Esophagus squamous epithelium (tissue), 5 donors: ENCODE measurements at places on chromosomes 3 and 15.

DNA sequence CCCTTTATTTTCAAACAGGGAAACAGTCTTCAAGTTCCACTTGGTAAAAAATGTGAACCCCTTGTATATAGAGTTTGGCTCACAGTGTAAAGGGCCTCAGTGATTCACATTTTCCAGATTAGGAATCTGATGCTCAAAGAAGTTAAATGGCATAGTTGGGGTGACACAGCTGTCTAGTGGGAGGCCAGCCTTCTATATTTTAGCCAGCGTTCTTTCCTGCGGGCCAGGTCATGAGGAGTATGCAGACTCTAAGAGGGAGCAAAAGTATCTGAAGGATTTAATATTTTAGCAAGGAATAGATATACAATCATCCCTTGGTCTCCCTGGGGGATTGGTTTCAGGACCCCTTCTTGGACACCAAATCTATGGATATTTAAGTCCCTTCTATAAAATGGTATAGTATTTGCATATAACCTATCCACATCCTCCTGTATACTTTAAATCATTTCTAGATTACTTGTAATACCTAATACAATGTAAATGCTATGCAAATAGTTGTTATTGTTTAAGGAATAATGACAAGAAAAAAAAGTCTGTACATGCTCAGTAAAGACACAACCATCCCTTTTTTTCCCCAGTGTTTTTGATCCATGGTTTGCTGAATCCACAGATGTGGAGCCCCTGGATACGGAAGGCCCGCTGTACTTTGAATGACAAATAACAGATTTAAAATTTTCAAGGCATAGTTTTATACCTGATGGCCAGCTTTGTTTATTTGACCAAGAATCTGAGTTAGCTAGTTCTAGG is 7.0 kb downstream of the B2M start:
- no peak for DNase-seq

DNA sequence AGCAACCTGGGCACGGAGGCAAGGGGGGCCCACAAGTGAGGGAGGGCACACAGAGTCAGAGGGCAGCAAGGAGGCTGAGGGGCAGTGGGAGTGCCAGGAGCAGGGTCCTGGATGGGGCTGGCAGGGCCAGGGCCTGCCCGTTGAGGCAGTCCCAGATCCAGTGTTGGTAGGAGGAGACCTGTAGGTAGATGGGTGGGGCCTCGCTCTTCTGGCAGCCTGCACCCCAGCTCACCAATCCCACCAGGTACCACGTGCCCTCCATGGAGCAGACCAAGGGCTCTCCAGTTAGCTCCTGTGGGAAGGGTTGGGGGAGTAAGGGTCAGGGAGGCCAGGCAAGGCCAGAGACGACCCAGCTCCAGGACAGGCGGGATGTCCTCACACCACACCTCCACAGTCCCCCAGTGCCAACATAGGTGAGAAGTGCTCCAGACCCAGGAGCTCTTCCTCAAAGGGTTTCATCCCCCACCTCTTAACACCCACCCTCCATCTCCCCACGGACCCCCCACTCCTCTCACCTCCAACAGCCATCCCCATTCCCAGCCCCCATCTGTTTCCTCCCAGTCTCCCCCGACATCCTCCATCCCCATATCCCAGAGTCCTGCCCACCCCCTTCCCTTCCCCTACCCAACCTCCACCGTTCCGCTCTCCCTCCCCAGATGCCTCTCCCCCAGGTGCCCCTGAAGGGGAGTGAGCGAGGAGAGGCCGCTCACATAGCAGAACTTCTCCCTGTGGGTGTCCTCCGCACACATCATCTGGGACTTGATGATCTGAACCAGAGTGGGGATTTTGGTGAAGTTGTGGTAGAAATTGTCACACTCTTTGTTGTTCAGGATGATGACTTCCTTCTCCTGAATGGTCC is 5.2 kb downstream of the PRSS50 start:
- DNase-seq = no peak

DNA sequence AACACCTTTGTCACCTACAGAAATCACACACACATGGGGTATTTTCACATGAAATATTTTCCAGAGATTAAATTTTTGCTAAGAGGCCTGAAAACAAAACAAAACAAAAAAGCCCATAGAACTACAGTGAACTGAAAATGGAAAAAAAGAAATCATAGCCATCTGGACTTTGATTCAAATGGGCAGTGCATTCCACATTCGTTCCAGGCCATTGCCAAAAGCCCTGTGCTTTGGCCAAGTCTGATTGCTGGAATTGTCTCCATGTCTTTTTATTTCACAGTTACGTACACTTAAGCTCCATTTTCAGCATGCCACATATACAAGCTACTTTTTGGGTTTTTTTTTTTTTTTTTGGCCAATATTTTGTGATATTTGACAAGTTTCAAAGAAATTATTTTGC is 47.1 kb downstream of the TFG start:
- DNase-seq = no peak

DNA sequence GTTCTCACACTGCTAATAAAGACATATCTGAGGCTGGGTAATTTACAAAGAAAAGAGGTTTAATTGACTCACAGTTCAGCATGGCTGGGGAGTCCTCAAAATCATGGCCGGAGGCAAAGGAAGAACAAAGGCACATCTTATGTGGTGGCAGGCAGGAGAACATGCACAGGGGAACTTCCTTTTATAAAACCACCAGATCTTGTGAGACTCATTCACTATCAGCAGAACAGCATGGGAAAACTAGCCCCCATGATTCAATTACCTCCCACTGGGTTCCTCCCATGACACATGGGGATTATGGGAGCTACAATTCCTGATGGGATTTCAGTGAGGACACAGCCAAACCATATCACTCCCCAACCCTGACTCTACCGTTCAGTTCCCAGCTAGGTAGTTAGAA is 59.7 kb upstream of the MINAR1 start:
- DNase-seq = no peak

DNA sequence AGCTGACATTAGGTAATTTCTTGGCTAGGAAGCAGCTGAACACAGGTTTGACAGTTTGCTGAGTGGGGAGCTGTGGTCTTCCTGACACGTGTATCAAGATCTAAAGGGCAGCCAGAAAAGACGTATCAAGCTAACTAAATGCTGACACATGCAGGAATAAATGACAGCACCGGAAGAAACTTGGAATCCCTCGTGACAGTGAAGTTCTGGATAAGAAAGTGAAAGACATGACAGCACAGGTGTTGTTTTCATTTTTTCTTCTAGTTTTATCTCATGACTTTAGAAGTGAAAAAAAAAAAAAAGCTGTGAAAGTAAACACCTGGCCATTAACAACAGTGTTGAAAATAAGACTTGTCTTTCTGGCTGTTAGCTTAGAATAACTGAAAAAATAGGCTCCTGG is 48.7 kb downstream of the FGF7 start:
- no peak for DNase-seq

- no peak for DNase-seq
These were observed 87.7 kb upstream of the ALDH1L1 start for GRCh38 chr3:126267976-126268615.

GRCh38 chr3:106692624-106693023 is 684.6 kb upstream of the CCDC54 start:
- no peak for DNase-seq

GRCh38 chr15:77901921-77902750 is 175.4 kb downstream of the TBC1D2B start:
- no peak for DNase-seq

DNA sequence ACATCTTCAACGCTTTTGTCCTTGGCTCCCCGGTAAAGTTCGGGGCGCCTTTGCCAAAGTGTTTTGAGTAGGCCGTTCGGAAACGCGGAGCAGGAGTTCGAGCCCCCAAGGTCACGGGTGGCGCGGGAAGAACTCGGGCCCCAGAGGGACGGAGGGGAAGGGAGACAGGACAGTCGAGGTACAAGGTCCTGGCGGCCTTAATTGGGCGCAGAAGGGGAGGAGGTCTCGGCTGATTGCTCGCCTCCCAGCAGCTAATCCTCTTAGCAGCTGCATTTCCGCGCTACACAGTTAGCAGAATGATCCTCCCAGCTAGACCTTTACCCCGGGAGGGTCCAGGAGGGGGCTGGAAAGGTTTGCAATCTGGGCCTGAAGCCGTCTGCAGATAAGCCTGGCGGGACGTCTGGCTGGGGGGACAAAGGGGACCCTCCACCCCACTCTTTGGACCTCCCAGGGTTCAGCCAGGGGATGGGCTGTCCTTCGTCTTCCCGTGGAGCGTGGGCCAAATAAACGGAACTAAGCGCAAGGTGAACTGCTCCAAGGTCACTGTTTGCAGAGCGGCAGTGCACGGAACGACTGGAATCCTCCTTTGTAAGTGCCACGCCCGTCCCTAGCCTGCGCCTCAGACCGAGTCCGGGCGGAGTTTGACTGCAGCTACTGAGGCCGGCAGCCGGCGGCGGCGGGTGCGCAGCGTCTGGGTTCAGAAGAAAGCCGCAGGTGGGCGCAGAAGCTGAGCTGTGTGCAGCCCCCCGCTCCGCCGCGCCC is 7.2 kb downstream of the EOMES start:
- no peak for DNase-seq

GRCh38 chr15:38253351-38253781 is 730 bp downstream of the SPRED1 start:
- no peak for DNase-seq

DNA sequence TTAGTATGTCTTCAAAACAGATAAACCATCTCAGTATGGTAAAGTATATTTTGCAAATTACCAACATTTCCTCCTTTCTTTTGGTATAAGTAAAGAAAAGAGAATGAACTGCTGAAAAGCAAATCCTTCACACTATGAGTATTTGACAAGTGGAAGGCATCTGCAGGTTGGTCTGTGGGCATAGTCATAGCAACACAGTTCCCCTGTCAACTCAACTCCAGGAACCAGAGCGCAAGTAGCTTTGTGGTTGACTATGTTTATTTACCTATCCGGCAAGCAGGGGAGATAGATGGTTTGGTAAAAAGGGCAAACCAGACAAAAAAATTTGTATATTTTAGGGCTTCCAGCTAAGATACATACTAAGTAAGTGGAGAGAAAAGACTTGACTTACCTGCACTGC is 88.3 kb upstream of the PPIB start:
- no peak for DNase-seq

GRCh38 chr15:57387564-57388076 is 11.3 kb downstream of the CGNL1 start:
- no peak for DNase-seq

GRCh38 chr15:41970456-41970855 is 1.9 kb downstream of the EHD4 start:
- no peak for DNase-seq

- DNase-seq = no peak
These were observed 40.1 kb downstream of the EAF1 start for GRCh38 chr3:15467227-15468181.

DNA sequence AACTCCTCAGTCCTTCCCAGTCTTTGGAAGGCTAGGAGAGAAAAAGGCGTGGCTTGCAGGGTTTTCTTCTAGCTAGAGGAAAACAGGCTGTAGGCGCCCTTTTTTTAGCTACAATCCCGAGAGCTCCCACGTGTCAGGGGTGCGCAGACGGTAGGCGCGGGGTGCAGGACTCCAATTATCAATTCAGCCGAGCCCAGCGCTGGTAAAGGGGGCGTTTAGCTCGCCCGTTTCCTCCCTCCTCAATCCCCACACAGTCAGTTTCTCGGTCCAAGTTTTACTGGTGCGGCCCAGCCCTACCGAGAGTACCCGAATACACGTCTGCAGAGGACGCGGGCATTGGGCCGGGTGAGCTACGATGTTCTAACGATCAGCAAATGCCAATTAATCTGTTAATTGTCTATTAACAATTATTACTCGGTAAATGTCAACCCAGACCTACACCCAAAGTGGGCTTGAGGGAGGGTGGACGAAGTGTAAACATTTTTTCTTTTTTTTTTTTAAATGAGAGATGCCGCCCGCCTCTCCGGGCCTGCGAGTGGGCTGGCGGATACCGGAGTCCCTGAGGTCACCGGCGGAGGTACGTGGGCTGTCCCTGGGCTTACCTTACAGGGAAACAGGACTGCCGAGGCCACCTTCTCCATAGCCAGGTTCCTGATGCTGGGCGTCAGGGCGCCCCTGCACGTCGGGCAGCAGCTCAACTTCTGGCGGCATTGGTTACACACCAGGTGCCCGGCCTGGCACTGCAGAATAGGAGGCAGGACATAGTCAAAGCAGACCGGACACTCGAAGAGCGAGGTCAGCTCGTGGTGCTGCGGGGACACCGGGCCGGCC is 923 bp downstream of the SIAH2 start:
- DNase-seq = no peak

DNA sequence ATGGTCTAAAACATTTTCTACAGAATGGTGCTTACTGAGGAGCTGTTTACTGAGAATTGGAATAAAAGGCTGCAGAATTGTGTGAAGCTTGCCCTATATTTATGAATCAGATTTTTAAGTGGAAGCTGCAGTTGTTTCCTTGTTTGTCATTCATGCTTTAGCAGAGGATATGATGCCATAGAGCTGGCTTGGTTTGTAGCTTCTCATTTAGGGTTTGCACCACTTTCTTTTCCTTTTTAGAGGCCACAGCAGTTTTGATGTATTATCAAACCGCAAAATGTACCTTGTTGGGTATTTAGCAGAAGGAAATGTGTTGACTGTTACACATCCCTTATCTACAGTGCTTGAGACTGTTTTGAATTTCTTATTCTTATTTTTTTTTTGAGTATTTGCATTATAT is 66.2 kb downstream of the RASA2 start:
- DNase-seq = no peak

DNA sequence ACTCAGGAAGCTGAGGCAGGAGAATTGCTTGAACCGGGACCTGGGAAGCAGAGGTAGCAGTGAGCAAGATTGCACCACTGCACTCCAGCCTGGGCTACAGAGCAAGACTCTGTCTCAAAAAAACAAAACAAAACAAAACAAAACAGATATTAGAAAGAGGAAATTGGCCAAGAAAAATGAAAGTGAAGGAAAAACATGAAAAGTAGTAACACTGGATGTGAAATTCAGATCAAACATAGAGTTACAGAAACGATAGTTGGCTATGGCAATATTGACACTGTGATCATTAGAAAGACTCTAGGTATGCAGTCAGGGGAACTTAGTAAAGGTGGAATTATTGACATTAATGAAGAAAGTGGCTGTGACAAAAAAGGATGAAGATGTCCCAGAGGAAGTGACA is 13.2 kb upstream of the TIPARP start:
- no peak for DNase-seq

DNA sequence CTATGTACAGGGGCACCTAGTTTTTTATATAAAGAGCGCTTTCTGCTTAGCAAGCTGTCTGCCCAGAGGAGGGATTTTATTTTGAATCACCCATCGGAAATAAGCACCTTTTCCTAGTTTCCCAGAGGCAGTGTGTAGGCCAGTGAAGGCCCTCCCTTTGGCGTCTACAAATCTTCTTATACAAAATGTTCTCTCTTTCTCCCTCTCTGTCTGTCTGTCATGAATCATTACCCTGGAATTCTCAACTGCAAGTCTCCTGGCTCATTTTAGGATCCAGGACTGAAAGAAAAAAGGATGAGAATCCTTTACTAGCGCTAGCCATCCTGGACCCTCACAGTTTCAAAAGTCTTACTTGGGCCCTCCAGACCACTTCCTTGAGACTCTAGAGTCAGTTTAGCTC is 728.1 kb downstream of the OTOL1 start:
- no peak for DNase-seq

DNA sequence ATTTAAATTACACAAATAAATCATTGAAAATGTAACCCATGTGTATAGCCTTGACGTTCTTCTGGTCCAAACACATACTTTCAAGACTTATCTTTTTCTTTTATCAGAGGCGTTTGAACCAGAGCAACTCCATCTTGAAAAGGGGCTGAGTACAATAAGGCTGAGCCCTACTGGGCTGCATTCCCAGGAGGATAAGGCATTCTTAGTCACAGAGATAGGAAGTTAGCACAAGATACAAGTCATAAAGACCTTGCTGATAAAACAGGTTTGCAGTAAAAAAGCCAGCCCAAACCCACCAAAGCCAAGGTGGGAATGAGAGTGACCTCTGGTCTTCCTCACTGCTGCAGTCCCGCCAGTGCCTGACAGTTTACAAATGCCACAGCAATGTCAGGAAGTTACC is 101.0 kb upstream of the IGSF10 start:
- no peak for DNase-seq
